ENCODE measurements at places on chromosomes 12 and 14.

- no peak for DNase-seq
Measured at GRCh38 chr14:65639216-65639615, 226.7 kb downstream of the FUT8 start.

GRCh38 chr14:53954551-53955228, 1.9 kb downstream of the BMP4 start:
- DNase-seq = no peak

- no peak for DNase-seq
Measured at GRCh38 chr12:120495186-120495730, 655 bp upstream of the DYNLL1 start.

GRCh38 chr12:79424109-79424721, 266.5 kb downstream of the PAWR start:
- no peak for DNase-seq

DNA sequence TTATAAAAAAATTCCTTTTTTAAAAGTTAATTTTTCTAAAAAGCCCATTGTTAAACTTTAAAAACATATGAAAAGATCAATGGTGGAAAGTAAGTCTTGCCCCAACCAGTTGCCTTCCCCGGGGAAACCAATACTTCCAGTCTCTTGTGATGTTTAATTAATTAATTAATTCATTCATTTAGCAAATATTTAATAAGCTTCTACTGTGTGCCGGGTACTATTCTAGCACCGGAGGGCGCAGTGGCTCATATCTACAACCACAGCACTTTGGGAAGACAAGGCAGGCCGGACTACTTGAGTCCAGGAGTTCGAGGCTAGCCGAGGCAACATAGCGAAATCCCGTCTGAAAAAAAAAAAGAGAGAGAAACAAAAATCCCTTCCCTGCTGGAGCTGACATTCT, 87.4 kb downstream of the HECTD4 start:
- no peak for DNase-seq

DNA sequence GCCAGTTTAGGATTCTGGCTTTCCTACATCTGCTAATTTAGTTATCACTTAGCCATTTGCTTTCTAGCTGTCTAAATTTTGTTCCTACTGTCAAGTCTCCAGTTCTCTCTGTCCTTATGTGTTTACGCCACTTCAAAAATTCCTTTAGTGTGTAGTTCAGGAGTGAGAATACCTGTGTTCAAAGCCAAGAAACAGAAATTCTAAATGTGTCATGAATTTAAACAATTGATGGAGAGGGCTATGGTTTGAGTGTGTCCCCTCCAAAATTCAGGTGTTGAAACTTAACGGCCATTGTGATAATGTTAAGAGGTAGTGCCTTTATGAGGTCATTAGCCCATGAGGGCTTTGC, 11.4 kb upstream of the CATSPERB start:
- no peak for DNase-seq

DNA sequence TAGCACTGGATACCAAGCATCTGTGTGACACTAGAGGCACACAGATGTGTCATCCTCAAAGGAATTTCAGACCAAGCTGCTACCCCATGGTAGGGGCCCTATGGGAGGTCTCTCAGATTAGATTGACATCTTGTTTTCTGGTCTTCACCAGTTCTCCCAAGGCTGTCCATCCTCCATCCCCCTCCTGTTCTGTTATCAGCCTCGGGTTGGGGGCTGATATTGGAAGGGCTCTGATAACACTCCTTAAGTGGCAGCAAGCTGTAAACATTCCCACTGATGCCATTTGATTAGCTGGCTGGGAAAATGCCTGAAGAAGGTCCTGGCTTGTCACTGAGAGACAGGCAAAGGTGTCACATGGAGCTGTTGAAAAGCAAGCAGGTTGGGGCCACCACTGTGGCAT, 185.9 kb upstream of the RBM19 start:
- no peak for DNase-seq

DNA sequence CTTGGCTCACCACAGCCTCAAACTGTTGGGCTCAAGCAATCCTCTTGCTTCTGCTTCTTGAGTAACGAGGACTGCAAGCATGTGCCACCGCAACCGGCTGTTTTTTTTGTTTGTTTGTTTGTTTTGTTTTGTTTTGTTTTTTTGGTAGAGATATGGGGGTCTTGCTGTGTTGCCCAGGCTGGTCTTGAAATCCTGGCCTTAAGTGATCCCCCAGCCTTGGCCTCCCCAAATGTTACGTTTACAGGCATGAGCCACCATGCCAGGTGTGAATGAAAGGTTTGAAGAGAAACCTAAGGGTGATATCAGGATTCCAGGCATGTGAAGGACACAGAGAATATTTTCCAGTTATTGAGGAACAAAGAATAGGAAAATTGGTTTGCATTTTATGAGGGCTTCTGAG, 45.0 kb downstream of the ANO6 start:
- no peak for DNase-seq

DNA sequence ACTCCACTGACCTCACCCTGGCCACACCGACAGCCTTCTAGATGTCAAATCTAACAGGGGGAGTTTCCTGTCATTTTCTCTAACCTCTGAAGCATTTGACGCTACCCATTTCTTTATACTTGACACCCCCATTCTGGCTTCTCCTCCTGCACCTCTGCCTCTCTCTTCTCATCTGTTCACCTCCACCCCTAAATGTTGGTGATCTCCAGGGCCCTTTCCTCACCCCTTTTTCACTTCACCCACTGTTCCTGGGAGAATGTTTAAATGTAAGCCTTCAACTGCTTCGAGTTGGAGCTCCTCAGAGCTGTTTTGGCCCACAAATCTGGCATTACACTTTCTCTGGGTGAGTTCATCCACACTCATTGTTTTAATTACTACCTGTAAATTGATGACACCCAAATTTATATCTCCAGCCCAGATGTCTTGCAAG, 452 bp upstream of the RABGGTA start:
- no peak for DNase-seq

GRCh38 chr14:23366426-23366921, 1.5 kb upstream of the EFS start:
- no peak for DNase-seq

DNA sequence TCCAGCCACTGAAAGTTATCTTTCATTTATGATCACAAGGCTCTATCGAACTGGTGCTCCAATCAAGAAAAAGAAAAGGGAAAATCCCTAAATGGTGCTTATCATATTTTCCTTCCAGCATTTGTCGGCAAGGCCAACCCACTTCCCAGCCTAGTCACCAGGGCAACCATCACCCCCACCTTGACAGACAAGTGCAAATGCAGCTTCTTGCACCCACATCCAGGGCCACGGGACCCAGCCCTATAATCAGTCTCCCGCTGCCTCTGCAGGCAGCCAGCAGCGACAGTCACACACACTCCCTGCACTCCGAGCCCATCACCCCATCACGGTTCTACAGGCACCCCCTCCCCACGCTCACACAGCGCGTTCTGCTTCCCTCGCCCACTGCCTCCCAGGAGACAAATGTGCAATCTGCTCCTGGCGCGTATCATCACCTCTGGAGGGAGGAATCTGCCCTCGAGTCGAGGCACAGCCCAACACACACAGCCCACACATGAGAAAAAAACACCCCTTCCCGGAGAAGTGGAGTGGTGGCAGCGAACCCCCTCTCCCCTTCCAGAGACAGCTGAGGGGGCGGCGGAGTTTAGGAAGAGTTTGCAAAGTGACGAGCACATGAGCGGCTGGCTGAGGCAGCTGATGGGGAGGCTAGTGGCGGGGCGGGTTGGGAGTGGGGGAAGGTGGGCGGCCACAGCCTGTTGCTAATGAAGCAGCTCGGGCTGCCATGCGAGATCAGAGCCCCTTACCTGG, 9.3 kb upstream of the PPP4R4 start:
- no peak for DNase-seq

- no peak for DNase-seq
Measured at GRCh38 chr14:65810322-65810721, 397.8 kb downstream of the FUT8 start.

- DNase-seq = no peak
Measured at GRCh38 chr14:46197856-46198255, 453.7 kb downstream of the RPL10L start.

DNA sequence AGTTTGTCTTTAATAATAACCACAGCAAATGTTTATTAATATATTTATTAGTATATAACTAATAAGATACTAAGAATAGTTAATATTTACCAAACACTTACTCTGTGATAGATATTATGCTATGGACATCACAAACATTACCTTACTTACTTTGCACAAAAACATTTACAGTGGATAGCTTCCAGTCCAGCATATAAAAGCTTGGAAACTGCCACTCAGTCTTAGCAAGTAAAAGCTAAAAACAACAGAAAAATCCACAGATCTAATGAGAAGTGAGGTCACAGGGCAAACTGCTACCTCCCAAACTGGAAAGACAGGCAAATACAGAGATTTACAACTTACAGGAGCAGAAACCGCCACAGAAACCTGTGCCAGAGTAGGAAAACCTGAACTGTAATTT, 99.8 kb downstream of the METTL25 start:
- DNase-seq = no peak

DNA sequence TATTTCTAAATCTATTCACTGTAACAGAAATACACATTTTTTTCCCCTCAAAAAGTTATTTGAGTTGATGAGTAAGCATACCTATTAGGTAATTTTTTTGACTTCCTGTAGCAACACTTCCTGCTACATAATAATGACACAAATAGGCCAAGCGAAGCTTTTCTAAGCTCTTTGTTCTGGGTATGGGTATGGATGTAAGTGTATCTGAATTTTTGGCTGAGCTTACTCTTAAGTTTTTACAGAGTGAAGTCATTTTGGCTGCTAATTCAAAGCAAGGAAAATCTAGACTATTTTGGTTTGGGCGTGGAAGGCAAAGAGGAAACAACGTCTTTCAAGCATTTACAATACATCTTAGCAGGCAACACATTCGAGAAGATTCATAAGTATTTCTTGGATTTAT, 1206.0 kb upstream of the FLRT2 start:
- no peak for DNase-seq

DNA sequence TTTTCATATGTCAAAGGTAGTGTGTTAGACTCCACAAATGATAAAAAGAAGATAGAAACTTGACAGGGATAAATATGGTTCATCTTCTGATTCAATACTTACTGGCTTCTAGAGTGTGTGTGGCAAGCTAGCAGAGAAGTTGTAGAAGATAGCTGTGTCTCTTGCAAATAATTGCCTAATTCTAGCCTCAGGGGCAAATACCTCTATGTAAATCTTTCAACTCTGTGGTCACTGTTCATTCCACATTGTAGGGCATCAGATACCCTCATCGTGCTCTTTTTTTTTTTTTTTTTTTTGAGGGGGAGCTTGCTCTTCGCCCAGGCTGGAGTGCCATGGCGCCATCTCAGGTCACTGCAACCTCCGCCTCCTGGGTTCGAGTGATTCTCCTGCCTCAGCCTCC, 1.7 kb downstream of the OLR1 start:
- DNase-seq = no peak

GRCh38 chr12:47821346-47821706, 1.6 kb upstream of the HDAC7 start:
- no peak for DNase-seq

GRCh38 chr12:103330672-103331071, 165.1 kb downstream of the C12orf42 start:
- DNase-seq = no peak

DNA sequence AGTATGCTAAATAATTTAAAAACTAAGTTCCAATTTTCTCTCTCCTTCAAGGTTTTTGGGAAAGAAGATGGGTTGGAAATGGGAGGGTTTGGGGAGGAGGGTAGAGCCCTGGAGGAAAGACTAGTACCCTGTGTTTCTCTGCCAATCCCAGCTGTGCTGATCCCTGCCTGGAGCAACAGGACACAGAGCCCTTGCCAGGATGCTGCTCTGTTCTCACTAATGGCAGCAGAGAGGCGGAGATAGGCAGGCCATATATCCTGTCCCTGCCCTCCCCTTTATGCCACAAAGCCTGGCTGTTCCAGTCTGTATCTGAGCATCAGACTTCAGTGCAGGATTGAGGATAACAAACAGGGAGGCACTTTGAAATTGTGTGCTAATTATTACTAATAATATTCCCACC, 99.0 kb downstream of the C12orf75 start:
- no peak for DNase-seq
